Naive B cell (primary cell): ENCODE measurements at places on chromosomes 11 and 22.

- no peak for DNase-seq
Observed at GRCh38 chr11:66734215-66734614, 5.2 kb upstream of the SPTBN2 start.

GRCh38 chr11:125156346-125157117, 8.0 kb upstream of the PKNOX2 start:
- DNase-seq, result no peak

GRCh38 chr11:30605036-30605605, 19.0 kb upstream of the MPPED2 start:
- DNase-seq, result no peak

GRCh38 chr22:29879753-29880152, 3.2 kb upstream of the MTMR3 start:
- no peak for DNase-seq

- DNase-seq, result no peak
Observed at GRCh38 chr11:66231561-66231960, 36.9 kb upstream of the RAB1B start.

DNA sequence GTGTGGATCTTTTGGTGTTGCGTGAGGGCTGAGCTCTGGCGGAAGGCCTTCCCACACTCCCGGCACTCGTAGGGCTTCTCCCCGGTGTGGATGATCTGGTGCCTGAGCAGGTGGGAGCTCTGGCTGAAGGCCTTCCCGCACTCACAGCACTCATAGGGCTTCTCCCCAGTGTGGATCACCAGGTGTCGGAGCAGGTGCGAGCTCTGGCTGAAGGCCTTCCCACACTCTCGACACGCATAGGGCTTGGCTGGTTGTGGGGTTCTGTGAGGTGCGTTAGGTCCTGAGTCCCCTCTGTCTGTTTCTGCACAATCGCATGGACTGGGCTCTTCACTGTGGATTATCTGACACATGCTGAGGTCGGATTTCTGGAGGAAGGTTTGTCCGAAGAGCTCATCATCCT, 6.4 kb downstream of the ZNF70 start:
- DNase-seq, result no peak

- no peak for DNase-seq
Observed at GRCh38 chr11:64654439-64654838, 63.4 kb downstream of the SLC22A12 start.

DNA sequence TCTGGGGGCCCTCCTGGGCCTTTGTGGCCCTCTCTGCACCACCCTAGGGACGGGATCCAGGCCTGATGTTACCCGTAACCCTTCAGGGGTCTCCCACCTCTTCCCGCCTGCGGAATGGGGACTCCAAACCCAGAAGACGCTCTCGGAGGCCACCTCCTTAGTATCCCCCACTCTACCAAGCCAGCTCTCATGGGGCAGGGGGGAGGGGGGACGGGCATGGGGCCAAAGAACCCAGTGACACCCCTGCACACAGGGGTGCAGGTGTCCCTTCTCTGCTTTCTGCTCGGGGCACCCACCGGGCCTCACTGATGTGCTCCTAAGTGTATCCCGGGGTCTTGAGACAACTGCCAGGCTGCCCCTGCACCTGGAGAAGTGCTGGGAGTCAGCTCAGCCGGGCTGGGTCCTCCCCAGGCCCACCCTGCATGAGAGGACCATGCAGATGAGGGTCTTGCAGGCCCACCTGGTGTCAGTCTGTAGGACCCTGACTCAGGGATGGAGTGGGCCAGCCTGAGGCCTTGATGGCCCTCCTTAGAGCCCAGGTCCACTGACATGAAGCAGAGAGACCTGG, 176.9 kb downstream of the IGLL1 start:
- no peak for DNase-seq

DNA sequence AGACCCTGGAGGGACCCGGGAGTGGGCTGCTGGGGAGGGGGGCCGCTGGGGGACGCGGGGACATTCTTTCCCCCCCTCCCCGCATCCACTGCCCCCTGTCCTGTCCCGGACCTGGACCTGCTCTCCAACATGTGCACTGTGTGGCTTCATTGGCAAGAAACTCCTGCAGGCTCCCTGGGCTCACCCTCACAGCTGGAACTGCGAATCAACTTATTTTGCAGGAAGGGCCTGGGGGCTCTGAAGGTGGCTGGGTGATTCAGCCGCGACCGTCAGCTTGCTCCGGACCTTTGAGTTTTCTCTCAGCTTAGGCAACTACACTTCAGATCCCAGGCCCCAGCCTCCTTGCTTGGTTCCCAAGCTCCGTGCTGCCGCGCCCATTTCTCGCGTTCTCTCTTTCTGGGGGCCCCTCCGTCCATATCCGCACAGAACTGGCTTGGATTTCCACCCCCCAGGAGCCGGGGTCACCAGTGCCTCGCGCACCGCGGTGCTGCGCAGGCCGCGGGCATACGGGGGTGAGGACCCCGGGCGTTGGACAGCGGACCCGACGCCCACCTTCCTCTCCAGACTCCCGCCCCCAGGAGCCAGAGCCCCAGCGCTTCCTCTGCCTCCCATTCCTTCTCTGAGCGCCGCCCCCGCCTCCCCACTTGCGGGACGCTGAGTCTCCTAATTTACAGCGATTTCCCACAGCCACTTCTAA, 471 bp upstream of the AHNAK start:
- no peak for DNase-seq

DNA sequence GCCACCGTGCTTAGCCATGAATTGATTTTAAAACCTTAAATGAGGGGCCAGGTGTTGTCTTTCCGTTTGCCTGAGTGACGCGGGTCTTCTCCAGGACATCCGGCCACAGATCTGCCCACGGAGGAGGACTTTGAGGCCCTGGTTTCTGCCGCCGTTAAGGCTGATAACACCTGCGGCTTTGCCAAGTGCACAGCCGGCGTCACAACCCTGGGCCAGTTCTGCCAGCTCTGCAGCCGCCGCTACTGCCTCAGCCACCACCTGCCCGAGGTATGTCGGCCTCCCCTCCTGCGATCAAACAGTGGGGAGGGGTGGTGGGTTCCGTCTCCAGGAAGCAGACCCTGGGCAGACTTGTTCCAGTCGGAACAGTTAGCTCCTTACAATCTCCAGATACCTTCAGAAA, 34.4 kb downstream of the IGHMBP2 start:
- DNase-seq, result no peak

DNA sequence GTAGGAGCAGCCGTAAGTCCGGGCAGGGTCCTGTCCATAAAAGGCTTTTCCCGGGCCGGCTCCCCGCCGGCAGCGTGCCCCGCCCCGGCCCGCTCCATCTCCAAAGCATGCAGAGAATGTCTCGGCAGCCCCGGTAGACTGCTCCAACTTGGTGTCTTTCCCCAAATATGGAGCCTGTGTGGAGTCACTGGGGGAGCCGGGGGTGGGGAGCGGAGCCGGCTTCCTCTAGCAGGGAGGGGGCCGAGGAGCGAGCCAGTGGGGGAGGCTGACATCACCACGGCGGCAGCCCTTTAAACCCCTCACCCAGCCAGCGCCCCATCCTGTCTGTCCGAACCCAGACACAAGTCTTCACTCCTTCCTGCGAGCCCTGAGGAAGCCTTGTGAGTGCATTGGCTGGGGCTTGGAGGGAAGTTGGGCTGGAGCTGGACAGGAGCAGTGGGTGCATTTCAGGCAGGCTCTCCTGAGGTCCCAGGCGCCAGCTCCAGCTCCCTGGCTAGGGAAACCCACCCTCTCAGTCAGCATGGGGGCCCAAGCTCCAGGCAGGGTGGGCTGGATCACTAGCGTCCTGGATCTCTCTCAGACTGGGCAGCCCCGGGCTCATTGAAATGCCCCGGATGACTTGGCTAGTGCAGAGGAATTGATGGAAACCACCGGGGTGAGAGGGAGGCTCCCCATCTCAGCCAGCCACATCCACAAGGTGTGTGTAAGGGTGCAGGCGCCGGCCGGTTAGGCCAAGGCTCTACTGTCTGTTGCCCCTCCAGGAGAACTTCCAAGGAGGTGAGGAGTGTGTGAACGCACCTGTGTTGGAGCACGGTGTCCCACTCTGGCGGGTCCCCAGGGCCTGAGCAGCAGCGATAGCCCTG, at the start of gene TAGLN:
TSS of gene TAGLN (plus strand) at position 318 of the 863 bp plus-strand sequence. CDS start 3,644 bp downstream, outside the sequence.
- DNase-seq, result no peak

DNA sequence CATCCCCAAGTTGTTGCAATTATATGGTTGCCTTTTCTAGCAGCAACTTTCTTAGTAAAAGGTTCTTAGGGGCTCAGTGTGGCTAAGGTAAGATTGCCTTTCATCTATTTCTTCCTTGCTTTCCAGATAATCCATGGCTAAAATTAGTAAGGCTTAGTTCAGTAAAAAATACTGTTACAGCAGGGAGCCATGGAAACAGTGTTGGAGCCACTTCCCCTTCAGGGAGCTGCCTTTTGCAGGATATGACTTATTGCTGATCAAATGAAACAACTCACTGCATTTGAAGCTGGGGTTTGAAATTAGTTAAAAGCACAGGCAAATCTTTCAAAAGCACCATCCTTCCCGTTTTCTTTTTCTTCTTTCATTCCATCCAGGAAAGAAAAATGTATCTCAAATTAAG, 184.3 kb downstream of the C11orf87 start:
- no peak for DNase-seq

DNA sequence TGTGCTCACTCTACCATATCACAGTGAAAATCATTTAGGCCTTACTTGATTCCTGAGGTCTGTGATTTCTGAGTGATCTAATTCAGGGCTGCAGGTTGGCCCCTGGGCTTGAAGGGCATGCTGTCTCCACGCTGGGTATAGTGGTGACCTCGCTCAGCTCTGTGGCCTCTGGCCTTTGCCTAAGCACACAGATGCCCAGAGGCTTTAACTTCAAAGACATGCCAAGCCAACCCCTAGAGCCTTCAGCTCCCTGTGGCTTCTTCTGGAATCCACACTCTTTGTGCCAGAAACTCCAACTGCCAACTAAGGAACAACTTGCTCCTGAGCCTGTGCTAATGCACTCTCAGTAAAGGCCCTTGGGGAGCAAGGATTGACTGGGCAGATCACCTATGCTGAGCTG, 232.6 kb upstream of the MPPED2 start:
- DNase-seq, result no peak

DNA sequence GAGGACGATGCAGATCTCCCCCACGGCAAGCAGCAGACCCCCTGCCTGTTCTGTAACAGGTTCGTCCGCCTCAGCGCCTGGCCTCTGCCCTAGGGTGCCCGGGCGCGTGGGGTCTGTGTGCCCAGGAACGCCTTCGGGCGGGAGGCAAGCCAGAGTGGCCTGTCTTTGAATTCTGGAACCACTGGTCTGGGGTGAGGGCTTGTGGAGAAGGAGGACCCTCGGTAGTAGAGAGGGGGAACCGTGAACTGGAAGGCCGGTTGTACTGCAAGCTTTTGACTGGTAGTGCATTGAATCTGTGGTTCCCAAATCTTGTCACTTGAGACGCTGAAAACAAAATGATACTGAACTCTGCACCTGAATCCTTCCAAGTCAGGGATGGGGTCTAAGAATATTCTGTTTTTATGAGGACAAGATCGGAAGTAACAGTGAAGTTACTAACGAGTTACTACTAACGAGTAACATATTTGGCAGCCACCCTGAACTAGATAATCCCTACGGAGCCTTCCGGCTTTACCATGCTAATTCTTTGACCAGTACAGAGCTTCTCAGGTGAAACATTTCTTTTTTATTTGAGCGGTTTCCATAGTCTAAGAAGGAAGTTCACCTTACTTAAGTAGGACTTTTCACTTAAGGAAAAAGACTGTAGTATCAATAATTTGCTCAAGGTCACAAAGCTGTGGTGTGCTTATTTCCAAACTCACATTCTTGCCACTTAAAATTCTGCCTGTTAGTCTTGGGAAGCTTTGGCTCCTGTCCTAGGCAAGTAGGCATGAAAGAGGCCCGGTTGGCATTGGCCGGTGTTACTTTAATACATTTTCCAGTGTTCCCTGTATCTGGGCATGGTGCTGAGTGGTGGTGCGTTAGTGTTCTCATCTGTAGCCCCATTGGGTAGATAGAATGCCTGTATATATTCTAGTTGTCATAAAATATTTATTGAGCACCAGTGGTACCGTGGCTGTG, 860 bp downstream of the PRMT3 start:
- DNase-seq, result peak; percentile 21

DNA sequence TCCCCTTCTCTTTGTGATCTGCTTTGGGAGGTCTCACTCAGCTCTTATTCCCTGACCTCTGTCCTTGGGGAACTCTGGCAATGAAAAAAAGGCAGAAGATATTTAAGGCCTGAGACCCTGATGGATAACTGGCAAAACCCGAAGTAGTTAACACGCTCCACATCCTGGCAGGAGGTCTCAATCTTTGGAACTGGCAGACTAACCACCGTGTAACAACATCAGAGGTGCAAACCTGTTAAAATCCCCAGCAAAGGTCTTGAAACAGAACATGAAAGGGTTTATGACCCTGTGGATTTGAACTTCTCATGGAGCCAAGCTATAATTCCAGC, 160.3 kb downstream of the DBX1 start:
- no peak for DNase-seq

- no peak for DNase-seq
Observed at GRCh38 chr11:210803-211180, 3.3 kb downstream of the RIC8A start.

DNA sequence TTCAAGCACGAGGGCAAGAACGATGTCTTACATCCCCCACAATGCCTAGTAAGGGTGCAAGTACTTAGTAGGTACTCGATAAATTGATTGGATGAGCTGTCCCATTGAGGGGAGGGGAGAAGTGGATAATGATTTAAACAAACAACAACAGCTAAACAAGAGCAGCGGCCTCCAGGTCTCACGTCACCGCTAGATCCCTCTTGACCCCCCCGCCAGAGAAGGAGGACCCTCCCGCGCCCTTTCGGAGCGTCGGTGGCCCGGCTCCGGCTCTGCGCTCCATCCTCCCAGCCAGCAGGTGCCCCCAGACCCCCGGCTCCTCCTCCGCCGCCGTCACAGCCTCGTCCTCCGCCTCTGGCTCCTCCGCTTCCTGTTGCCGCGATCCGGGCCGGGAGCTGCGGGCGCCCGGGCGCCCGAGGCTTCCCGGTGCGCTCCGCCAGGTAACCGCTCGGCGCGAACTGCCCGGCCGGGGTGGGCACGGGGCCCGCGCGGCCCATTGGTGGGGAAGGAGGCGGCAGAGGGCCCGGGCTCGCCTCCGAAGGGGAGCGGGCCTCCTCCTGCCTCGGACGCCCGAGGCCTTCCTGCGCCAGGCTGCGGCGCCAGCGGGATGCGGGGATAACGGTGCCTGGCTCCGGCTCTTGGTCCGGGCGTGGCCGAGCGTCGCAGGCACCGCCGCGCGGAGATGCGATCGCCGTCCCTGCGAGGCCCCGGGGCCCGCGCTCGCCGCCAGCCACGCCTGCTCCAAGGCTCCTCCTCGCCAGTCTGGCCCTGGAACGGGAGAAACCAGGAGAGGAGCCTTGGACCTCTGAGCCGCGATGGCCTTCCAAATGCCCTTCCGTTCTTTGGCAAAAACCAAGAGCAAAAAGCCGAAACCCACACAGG, at the start of gene TLCD5:
TSS of gene TLCD5 (plus strand) at position 368 of the 879 bp plus-strand sequence. CDS start 2,143 bp downstream, outside the sequence.
- no peak for DNase-seq

GRCh38 chr22:42243802-42244060, 26.7 kb downstream of the TCF20 start:
- DNase-seq, result no peak
